SJCRH30 (cell line): ENCODE measurements at places on chromosomes 3 and 15. TPM values are rescaled to one million over a fixed set of nuclear protein-coding genes. Genes with fewer than 3 reads are reported as not detected.

- DNase-seq: peak; percentile 78
These were observed 621 bp downstream of the ANXA2 start for GRCh38 chr15:60396958-60397771.

DNA sequence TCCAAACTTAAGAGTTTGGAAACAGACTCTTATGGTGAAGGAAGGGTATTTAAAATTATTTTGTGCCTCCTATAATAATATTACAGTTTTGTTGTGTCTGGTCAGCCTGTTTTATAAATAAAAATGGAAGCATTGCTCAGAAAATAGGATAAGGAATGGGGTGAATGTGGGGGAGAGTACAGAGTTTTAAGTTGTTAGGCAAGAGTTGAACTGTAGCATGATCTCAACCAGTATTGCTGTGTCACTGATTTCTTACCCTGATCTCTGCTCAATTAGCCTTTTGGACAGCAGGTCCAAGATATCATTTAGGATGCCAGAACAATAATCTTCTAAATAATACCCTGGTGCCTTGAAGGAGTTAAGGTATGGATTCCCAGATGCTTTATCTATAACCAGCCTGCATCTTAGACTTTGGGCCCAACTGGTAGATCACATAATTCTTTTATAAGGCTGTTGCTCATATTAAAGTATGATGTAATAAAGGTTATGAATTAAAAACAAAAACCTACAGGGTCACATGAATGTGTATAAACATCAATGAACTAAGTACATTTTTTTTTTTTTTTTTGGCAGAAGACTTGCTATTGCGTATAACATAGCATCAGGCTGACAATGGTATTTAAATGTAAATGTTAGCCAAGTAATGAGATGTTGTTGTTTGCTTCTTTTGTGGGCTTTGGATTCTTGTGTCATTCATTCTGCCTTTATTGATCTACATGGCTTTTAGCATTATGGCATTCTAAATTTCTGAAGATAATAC, 70.0 kb downstream of the MITF start:
- DNase-seq: no peak

DNA sequence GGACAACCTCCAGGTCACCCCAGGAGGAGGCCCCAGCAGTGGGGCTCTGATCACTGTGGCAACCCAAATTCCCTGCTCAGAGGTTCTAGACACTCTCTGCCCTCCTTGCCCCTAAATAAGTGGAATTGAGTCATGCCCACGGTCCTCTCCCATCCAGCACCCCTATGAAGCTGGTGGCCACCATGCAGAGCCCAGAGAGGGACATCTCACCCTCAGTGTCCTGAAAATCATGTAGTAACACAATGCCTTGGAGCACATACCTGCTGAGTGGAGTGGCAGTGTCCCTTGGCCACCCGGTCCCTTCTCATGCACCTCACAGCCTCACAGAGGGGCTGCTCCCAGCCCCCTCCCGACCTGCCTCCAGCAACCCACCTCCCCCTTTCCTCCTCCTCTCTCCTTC, 114.3 kb upstream of the MEF2A start:
- DNase-seq: no peak

GRCh38 chr3:189142527-189142926, 29.2 kb upstream of the TPRG1 start:
- no peak for DNase-seq

- DNase-seq: no peak
These were observed 14.0 kb downstream of the CAPN3 start for GRCh38 chr15:42373274-42373673.

DNA sequence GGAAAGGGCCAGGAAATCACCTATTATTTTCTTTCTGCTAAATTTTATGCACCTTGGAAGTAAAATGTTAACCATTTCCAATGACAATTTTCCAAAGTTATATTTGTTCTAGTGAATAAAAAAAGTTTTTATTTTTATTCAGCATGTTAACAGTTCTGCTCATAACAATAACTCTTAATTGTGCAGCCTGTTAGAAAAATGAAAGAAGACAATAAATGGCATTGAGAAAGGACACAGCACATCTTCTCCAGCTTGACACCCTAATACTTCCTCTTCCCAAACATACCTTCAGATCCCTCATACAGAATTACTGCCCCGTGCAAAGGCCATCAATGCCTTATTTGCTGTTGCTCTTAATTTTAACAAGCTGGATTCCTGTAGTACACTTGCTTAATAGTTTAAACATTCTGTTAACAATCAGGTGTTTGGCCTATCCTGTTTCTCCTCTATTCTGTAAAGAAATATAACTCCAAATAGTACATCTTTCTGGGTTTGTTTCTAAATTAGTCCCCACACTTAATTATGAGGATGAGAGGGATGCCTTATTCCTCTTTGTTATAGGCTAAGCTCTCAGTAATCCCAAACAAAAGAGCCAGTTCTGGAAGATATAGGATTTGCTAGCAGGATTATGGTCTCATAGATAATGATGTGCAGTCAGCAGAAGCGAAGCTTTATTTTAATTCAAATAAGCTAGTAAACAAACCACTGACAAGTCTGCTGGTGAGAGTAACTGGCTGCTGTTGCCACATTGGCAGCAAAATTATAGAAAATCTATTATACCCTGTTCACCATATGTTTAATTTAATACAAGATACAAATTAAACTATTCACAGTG, 19.2 kb upstream of the SOX2 start:
- DNase-seq: no peak

GRCh38 chr3:170714122-170714521, 128.2 kb upstream of the SLC7A14 start:
- DNase-seq: peak; percentile 86

GRCh38 chr3:88003115-88003755, 55.6 kb downstream of the CGGBP1 start:
- peak; percentile 57 for DNase-seq

DNA sequence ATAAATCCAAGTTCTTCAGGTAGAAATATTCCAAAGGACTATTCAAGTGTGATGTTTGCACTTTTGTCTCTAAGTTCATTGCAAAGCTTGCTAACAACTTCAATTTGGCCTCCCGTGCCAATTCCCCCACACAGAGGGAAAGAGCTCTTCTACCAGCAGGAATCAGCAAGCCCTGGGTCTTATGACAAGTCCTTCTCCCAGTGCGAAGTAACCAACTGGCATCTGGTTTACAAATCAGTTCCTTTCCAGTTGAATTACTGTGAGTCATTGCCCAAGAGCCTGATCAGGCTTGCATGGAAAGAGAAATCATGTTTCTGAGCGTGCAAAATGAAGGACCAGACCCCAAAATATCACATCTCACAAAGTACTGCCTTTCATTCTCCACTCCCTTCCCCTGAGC, 62.7 kb upstream of the SLCO3A1 start:
- no peak for DNase-seq

- no peak for DNase-seq
These were observed 12.8 kb downstream of the GCSAM start for GRCh38 chr3:112119962-112120836.

GRCh38 chr3:82633319-82633718, 871.9 kb upstream of the GBE1 start:
- no peak for DNase-seq

- no peak for DNase-seq
These were observed 52.1 kb downstream of the MYO9A start for GRCh38 chr15:72065801-72066200.

- DNase-seq: peak; percentile 63
These were observed 66.4 kb downstream of the PTPRG start for GRCh38 chr3:61627768-61628185.

DNA sequence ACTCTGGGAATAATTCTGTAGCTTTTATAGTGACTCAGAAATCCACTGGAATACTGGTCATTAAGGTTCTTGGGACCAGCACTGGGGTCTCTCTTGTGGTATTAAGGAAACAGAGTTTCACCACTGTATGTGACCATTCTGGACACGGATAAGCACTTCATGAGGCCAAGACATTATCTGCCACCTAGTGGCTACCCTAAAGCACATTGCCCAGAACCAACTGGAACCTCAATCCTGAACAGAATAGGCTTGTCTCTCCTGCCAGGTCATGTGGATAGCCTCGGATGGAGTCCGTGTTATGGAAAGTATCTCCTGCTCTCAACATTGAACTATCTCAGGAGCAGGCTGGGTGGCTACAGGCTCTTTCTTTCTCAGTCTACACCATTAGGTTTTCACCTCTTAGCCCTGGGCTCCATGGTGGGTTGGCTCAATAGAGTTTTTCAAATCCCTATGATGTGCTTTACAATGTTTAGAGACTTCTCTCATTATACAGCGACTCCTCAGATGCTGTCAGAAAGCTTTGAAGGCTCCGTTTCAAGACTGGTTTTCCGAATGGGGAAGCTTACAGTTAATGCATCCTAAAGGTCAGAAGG, 167.6 kb upstream of the ST8SIA2 start:
- DNase-seq: no peak

GRIP2 gene
- 0.57 and 0.96 TPM in 2 replicates for total RNA-seq

GABRB3 gene
- total RNA-seq: 5.2 and 6.1 TPM in 2 replicates

SLITRK3 gene
- total RNA-seq: not detected in 2 replicates

SPESP1 gene
- total RNA-seq: not detected in 2 replicates

CISH gene
- 8.4 and 8.6 TPM in 2 replicates for total RNA-seq

NDN gene
- not detected in 2 replicates for total RNA-seq

ADPRH gene
- total RNA-seq: 0.06 and 0.15 TPM in 2 replicates

GPR15 gene
- not detected in 2 replicates for total RNA-seq

STAC gene
- total RNA-seq: not detected in 2 replicates
